ENCODE measurements at places on chromosomes 7 and 10.

- no peak for DNase-seq
These were observed 100.8 kb downstream of the MLLT10 start for GRCh38 chr10:21634599-21635365.

GRCh38 chr7:381211-382042 is 91.5 kb downstream of the FOXL3 start:
- DNase-seq: no peak

DNA sequence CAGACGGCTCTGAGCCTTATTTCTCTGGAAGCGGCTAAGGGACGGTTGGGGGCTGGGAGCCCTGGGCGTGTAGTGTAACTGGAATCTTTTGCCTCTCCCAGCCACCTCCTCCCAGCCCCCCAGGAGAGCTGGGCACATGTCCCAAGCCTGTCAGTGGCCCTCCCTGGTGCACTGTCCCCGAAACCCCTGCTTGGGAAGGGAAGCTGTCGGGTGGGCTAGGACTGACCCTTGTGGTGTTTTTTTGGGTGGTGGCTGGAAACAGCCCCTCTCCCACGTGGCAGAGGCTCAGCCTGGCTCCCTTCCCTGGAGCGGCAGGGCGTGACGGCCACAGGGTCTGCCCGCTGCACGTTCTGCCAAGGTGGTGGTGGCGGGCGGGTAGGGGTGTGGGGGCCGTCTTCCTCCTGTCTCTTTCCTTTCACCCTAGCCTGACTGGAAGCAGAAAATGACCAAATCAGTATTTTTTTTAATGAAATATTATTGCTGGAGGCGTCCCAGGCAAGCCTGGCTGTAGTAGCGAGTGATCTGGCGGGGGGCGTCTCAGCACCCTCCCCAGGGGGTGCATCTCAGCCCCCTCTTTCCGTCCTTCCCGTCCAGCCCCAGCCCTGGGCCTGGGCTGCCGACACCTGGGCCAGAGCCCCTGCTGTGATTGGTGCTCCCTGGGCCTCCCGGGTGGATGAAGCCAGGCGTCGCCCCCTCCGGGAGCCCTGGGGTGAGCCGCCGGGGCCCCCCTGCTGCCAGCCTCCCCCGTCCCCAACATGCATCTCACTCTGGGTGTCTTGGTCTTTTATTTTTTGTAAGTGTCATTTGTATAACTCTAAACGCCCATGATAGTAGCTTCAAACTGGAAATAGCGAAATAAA is 175.5 kb downstream of the RNF216 start:
- DNase-seq: no peak

GRCh38 chr7:69403169-69403568 is 195.1 kb upstream of the AUTS2 start:
- DNase-seq: no peak

GRCh38 chr10:47400251-47400650 is 16.2 kb upstream of the ZNF488 start:
- no peak for DNase-seq

DNA sequence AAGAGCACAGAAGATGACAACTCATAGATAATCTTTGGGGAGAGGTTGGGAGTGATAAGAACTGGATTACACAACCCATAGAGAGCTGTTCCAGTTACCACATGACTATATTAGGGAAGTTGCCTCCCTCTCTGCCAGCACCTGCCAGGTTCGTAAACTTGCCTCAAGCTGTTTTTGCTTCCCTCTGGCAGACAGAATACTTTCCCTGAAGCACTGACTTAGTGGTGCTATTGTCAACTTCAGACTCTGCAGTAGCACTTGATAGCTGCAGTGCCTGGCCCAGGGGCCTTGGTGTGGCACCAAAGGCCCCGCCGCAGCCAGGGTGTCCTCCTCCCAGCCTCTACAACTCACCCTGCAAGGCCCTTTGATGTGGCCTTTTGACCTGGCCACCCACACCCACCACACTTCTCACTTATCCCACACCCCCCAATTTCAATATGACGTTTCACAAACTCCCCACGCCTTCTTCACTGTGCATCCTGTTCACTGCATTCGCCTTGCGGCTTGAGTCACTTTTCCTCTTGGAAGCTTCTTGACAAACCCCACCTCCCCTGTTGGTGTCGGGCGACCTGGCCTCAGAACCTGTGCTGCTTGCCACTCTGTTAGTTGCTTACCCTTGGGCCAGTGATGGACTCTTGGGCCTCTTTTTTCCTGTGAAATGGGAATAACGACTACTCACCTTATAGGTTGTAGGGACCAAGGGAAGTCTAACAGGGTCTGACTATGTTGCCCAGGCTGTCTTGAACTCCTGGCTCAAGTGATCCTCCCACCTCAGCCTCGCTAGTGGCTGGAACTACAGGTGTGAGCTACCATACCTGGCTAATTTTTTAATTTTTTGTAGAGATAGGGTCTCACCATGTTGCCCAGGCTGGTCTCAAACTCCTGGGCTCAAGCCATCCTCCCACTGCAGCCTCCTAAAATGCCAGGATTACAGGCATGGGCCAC is 50.2 kb upstream of the PODXL start:
- DNase-seq: no peak

DNA sequence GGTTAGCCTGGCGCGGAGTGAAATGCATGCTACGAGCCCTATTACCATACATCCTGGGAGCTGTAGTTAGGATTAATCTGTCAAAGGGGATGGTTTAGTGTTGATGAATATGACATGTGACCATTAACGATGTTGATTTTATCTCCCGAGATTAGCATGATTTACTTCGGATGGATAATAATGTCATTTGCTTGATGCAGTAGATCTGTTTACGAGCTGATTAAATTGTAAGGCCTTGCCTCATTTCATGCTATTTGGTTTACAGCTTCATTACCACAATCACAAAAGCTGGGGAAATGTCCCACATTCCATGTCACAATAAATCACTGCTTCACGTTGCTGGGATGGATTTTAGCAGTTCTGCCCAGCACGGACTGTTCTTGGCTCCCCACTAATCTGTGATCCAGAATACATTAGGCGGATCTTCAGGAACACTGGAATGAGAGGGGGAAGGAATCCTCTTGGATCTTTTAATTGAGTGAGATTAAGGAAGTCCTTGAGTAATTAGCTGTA is 22.3 kb downstream of the ZNF503 start:
- DNase-seq: no peak
